Testis (tissue), 5 donors: ENCODE measurements at places on chromosomes 3 and 15. TPM values are rescaled to one million over a fixed set of nuclear protein-coding genes. Genes with fewer than 3 reads are reported as not detected.

The STARD5 gene
- total RNA-seq: 15.7 TPM

The STAB1 gene
- 58.6 TPM for total RNA-seq

The GAP43 gene
- 0.62 TPM for total RNA-seq

The PPP1R14D gene
- 0.55 TPM for total RNA-seq

The PML gene
- 53.9 TPM for total RNA-seq

The TTC21A gene
- total RNA-seq: 74.3 TPM

The TP53BP1 gene
- 112 TPM for total RNA-seq

The TGM4 gene
- 0.68 TPM for total RNA-seq

The NLGN1 gene
- 19.2 TPM for total RNA-seq

The CPN2 gene
- 1.4 TPM for total RNA-seq

The ZNF80 gene
- 0.74 TPM for total RNA-seq

The PRSS50 gene
- 3.8 TPM for total RNA-seq

The DUOXA2 gene
- 0.31 TPM for total RNA-seq

The CLSTN2 gene
- total RNA-seq: 5.7 TPM

The RAD54L2 gene
- total RNA-seq: 49.1 TPM

The BCL2A1 gene
- not detected for total RNA-seq

The RTP1 gene
- 0.94 TPM for total RNA-seq

The SKIL gene
- 53.6 TPM for total RNA-seq

The P4HTM gene
- total RNA-seq: 107 TPM

The GOLGA6B gene
- total RNA-seq: 18.0 TPM

The GOLGA8Q gene
- total RNA-seq: 7.5 TPM

The NMNAT3 gene
- 21.1 TPM for total RNA-seq

The SQOR gene
- 8.1 TPM for total RNA-seq

The HYAL1 gene
- 2.7 TPM for total RNA-seq

The ANKRD63 gene
- total RNA-seq: 11.8 TPM

The CCR4 gene
- 3.0 TPM for total RNA-seq

The CPNE4 gene
- total RNA-seq: 4.5 TPM

The MOBP gene
- 5.6 TPM for total RNA-seq

The CSK gene
- 41.5 TPM for total RNA-seq

The ST3GAL6 gene
- 23.4 TPM for total RNA-seq

The RBP2 gene
- total RNA-seq: not detected

The NAA50 gene
- 139 TPM for total RNA-seq

The CCDC39 gene
- 3.5 TPM for total RNA-seq

The FANCD2OS gene
- 25.8 TPM for total RNA-seq

The GOLGA8M gene
- total RNA-seq: 17.6 TPM

The TMEM266 gene
- total RNA-seq: 6.0 TPM

The PRR20G gene
- 12.8 TPM for total RNA-seq

The SPATA12 gene
- total RNA-seq: 4.3 TPM

The SLC22A13 gene
- total RNA-seq: 1.5 TPM

The CNTN3 gene
- total RNA-seq: 3.7 TPM

The KIF7 gene
- total RNA-seq: 7.6 TPM

The MCTP2 gene
- 7.6 TPM for total RNA-seq

The RARRES1 gene
- 0.24 TPM for total RNA-seq

The GHRL gene
- total RNA-seq: 0.50 TPM

The INSYN1 gene
- total RNA-seq: 15.9 TPM

The BAHD1 gene
- total RNA-seq: 52.0 TPM
